ENCODE measurements at places on chromosomes 4 and X.

DNA sequence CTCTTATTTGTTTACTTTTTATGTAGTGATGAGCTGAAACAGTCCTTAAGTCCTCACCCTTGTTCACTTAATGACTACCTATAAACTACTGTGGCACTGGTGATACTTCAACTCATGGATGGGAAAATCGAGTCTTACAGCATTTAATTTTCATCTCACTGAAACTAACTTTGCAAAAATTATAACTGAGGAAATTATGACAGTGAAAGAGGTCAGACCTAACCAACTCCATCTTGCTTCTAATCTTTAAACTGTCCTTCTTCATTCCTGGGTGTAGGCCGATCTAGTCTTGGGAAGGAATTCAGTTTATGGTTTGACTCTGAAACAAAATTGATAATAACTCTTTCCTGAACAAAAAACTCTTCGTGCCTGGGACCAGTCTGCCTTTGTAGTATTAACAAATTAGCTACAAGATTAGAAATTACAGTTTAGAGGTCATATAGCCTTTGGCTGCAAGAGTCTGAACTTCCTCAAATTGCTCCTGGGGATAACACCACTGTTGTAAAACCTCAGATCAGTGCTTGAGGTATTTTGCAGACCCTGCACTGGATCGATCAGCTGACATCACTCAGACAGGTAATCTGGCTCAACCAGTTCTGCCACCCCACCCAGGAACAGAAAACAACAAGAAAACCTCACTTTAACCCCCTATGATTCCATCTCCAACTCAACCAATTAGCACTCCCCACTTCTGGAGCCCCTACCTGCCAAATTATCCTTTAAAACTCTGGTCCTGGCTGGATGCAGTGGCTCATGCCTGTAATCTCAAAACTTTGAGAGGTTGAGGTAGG, 995.7 kb upstream of the PRKX start:
- DNase-seq, result no peak

- no peak for DNase-seq
These were observed 69.0 kb upstream of the TMEM33 start for GRCh38 chr4:41865981-41866798.

GRCh38 chr4:27081675-27082586, 221.3 kb downstream of the STIM2 start:
- no peak for DNase-seq

- DNase-seq, result no peak
These were observed 2086.8 kb downstream of the ARAP2 start for GRCh38 chr4:34157547-34157946.

GRCh38 chr4:113785781-113786180, 24.2 kb upstream of the CAMK2D start:
- DNase-seq, result no peak

DNA sequence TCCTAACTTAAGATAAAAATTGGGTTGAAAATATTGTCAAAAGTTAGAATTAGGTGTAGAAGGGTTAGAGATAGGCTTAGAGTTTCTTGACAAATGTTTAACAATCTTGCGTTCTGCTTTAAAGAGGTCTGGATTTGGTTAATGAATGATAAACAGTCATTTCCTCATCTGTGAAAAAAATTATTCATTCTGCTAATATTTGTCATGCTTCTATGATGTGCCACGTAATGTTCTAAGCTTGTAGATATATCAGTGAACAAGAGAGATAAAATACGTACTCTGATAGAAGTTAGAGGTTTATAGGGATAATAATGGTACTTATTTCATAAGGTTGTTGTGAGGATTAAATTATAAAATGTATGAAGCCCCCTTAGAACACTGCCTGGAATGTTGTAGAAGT, 443.0 kb upstream of the GALNT7 start:
- DNase-seq, result no peak

DNA sequence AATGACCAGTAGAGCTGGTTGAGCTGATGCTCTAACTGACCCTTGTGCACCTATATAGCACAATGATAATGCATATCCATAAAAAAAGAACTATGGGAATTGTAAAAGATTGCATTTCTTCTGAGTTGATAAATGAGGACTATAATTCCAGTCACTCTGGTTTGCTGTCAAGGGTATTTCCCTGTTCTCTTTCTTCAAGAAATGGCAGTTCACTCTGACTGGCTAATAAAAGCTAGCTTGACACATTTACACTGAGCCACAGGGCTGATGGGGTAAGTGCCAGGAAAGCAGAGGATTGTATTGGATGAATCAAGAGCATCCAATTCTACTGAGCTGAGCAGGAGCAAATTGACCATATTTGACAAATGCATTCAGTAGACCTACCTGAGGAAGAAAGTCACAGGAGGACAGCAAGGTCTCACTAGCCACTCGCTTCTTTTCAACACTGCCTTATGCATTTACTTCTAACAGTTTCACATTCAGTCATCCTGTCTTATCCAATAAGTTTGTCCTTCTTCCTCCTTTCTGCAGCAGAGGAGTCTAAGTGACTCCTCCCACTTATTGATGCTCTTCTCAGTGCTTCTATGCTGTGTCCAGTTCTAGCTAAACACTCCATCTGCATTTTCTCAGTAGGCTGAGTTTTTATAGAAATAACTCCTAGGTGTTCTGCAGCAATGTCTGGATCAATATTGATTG, 43.0 kb downstream of the RBMX2 start:
- no peak for DNase-seq

DNA sequence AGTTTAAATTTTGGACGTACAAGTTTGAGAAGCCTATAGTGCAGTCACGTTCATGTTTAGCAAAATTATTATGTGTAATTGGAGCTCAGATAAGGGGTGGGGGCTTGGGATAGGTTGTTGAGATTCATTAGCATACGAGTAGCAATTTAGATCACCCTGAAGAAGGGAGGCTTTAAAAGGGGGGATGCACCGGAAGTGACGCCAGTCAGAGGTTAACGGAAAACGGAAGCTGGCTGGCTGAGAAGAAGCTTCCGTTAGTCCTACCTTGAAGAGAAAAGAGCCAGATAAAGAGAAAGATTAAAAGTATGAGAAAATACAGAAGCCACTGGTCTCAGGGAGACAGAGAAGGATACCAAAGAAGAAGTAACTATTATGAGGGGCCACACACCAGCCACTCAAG, 1.1 kb upstream of the NXT2 start:
- no peak for DNase-seq

DNA sequence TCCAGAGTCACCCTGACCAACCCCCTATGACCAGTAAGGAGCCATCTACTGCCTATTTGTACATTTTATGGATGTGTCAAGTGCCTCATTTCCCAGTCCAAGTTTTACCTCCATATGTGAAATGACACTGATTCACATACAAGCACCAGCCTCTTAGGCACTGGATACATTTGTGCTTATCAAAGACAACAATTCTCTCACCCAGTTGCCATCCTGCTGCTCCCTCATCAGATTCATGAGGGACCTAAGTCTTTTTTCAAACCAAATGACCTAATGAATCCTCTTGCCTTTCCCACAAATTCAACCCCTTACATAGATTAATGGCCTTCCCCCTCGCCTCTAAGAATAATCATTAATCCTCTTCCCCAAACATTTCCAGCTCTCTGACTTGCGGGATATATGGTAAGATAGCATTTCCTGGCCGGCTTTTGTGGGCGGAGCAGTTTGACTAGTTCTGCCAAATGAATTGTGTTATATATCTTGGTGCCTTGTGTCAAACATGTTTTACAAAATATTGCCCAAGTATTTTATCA, 233.9 kb downstream of the ARAP2 start:
- no peak for DNase-seq

GRCh38 chrX:7704205-7704604, 138.8 kb upstream of the VCX start:
- no peak for DNase-seq

- no peak for DNase-seq
These were observed 381.0 kb upstream of the BOD1L1 start for GRCh38 chr4:14008494-14008893.

- DNase-seq, result no peak
These were observed 166.0 kb downstream of the ANTXR2 start for GRCh38 chr4:79907001-79907400.

GRCh38 chrX:47380268-47380667, 9.9 kb downstream of the ZNF157 start:
- peak; percentile 79 for DNase-seq

DNA sequence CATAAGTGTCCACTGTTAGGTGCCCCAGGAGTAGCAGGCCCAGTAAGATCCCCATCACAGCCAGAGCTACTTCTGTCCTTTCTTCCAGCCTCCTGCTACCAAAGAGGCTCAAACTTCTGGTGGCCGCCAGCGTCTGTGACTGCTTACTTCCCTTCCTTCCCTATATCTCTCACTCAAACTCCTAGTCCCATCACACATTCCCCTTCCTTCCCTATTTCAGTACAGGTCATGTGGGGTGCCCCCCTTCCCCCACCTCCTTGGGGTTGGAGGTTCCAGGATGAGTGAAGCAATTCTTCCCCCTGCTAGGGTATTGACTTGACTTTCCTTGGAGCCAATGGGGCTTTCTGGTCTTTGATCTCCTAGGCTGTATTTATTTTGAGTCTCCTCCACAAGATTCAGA, at the start of gene VSIG4:
VSIG4 (minus strand) TSS at position 137 of the 400 bp plus-strand sequence; CDS start at position 55, 82 bp downstream.
- DNase-seq, result no peak

GRCh38 chr4:182608525-182608924, 308.7 kb downstream of the DCTD start:
- DNase-seq, result no peak

DNA sequence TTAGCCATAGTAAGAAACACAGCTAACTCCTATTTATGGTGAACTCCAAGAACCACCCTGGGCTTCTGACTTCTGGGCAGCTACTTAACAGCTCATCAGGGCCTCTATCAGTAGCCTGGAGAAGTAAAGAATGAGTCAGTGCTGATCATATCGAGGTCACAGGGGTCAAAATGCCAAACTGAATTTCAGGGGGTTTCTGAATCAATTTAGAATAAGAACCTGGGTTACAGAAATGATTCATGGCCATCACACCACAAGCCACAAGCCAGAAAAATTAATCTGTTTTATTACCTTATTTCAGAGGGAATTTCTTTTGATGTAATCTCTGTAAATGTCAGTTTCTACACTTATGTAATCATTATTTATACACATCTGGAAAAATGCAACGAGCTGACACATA, 64.4 kb downstream of the CHST7 start:
- peak; percentile 32 for DNase-seq

DNA sequence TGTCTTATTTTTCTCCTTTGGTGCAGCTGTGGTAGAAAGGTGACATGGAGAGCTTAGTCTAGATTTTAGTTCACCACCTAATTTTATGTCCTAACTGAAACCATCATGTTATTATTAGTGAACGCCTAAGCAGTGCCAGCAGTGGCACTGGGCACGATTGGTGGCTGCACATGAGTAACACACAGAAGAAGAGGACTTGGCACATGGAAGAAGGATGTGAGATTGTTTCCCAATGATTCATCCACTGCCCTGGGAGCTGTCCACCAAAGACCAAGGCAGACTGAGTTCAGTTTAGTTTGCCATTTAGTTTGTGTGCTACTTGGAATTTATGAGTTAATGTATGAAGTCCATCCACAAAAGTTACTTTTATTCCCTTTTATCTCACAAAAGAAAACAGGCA, 68.1 kb upstream of the NAP1L5 start:
- DNase-seq, result no peak
